ENCODE measurements at places on chromosomes 2 and 18.

DNA sequence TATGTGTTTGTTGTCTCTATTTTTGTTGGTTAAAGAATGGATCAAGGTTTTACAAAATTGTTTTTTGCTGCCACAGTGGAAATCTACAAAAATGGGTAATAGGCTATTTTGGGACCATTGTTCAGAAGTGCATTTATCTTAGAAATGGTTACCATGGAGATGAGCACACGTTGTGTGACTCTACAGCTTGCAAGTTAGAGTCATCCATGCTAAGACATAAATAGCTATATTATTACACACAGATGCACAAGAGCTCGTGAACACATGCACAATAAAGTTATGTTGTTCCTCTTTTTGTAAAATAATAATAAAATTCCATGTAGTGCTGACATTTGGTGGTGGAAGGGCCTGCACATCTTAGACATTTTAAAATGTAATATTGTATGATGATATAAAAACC is 15.5 kb upstream of the DUSP19 start:
- H3K36me3 ChIP-seq, result no peaks in the 10 kb centered on the region
- H3K27ac ChIP-seq, result no peak overlapping the region
- peaks cover 2% of the 10 kb centered on the region for H3K27me3 ChIP-seq
- H3K4me3 ChIP-seq, result no peak overlapping the region
- no peak for DNase-seq

- H3K4me3 ChIP-seq, result no peak overlapping the region
- no peak for DNase-seq
- peaks cover 12% of the 10 kb centered on the region for H3K36me3 ChIP-seq
- H3K27ac ChIP-seq, result no peak overlapping the region
Measured at GRCh38 chr2:237742614-237743013, 56.0 kb upstream of the RBM44 start.

- H3K4me1 ChIP-seq, result no peaks in the 10 kb centered on the region
- H3K27me3 ChIP-seq, result no peaks in the 10 kb centered on the region
- DNase-seq, result no peak
- no peak overlapping the region for H3K4me3 ChIP-seq
- no peak overlapping the region for H3K27ac ChIP-seq
Measured at GRCh38 chr2:198901894-198902293, 555.8 kb downstream of the SATB2 start.

DNA sequence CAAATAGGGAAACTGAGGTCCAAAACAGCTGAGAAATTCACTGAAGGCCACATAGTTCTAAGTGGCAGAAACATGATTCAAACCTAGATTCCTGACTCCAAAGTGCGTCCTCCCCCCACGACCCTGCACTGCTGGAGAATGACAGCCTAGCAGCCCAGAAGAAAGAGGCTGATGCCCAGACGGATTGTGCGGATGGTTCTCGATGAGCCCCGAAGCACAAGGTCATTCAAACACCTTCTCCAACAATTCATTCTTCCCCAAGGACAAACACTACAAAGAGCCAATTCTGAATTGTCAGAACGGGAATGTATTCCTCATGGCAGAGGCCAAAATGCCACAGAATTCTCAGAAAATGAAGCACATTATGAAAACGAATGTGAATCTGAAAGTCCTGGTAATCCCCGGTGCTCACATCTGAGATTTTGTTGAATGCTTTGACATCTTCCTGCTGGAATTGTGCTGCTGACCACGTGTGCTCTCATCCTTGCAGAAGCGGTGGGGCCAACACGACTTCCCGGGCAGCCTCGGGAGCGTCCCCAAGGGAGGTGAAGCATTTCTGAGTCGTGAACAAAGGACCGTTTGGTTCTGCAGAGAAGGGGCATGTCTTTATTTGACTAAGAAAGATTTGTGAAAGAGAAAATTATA is 337.0 kb downstream of the EIPR1 start:
- no peak for DNase-seq
- H3K36me3 ChIP-seq, result peaks cover 5% of the 10 kb centered on the region
- H3K4me1 ChIP-seq, result no peaks in the 10 kb centered on the region
- peaks cover 7% of the 10 kb centered on the region for H3K27me3 ChIP-seq
- H3K27ac ChIP-seq, result no peak overlapping the region

DNA sequence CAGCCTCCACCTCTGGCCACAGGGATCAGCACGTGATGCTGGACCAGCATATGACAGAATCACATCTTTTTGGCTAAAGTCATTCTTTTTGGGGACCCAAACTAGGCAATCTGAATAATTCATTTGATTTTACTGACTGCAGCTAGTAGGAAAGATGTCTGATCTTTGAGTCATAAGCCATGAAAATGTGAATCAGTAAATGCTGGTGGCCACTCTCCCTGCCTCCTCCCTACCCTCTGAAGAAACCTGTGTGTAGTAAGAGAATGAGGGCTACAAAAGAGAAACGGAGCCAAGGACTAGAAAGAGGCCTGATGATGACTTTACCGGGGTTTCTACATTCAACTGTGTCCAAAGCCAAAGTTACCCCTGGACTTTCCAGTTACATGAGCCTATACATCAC is 10.1 kb upstream of the LRPPRC start:
- H3K4me3 ChIP-seq, result no peak overlapping the region
- H3K4me1 ChIP-seq, result peaks cover 17% of the 10 kb centered on the region
- peaks cover 1% of the 10 kb centered on the region for H3K27me3 ChIP-seq
- no peak overlapping the region for H3K27ac ChIP-seq
- no peaks in the 10 kb centered on the region for H3K36me3 ChIP-seq
- DNase-seq, result no peak

GRCh38 chr2:69138247-69138772 is 125.3 kb downstream of the ANTXR1 start:
- H3K36me3 ChIP-seq, result no peaks in the 10 kb centered on the region
- H3K4me3 ChIP-seq, result no peak overlapping the region
- H3K27ac ChIP-seq, result no peak overlapping the region
- no peaks in the 10 kb centered on the region for H3K4me1 ChIP-seq
- DNase-seq, result no peak

- no peaks in the 10 kb centered on the region for H3K36me3 ChIP-seq
- H3K4me3 ChIP-seq, result no peak overlapping the region
- DNase-seq, result no peak
- peaks cover 10% of the 10 kb centered on the region for H3K4me1 ChIP-seq
- no peak overlapping the region for H3K27ac ChIP-seq
Measured at GRCh38 chr18:51229328-51229727, 31.8 kb upstream of the MEX3C start.

GRCh38 chr18:13244135-13244534 is 25.6 kb downstream of the LDLRAD4 start:
- H3K27ac ChIP-seq, result no peak overlapping the region
- no peaks in the 10 kb centered on the region for H3K4me1 ChIP-seq
- no peak for DNase-seq
- H3K27me3 ChIP-seq, result no peaks in the 10 kb centered on the region

- DNase-seq, result no peak
- no peaks in the 10 kb centered on the region for H3K27me3 ChIP-seq
- H3K4me3 ChIP-seq, result no peak overlapping the region
- H3K36me3 ChIP-seq, result no peaks in the 10 kb centered on the region
- H3K4me1 ChIP-seq, result no peaks in the 10 kb centered on the region
Measured at GRCh38 chr2:41033127-41033526, 581.2 kb upstream of the SLC8A1 start.

DNA sequence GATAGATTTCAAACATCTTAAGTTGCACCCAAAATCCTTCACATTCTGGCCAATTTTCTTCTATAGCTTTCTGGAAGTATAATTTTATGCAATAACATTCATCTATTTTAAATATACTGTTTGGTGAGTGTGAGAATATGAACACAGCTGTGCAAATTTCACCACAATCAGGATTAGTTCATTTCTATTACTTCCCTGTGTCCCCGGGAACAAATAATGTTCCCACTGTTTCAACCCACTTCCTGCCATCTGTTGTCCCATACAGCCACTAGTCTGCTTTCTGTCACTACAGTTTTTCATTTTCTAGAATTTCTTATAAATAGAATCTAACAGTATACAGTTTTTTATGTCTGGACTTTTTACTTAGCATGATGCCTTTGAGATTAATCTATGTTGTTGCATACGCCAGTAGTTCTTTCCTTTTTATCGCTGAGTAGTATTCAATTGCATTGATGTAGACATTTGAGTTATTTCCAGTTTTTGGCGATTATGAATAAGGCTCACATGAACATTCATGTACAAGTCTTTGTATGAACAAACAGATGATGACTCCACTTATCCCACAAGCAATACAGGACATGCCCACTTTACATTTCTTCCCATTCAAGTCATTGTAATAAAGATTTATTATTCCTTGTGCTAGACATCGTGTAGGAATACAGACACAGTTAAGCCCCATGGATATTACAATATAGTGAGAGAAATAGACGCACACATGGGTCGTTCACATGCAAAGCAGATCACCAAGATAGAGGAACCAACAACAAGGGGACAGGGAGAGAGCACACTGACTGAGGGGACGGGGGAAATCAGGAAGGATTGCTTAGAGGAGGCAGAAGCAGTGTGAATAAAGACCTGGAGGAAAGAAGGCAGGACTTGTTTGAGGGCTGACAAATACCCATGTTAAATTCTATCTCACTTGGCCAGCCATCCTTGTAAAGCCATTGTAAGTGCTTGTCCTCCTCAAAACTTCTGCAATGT is 72.9 kb upstream of the PAX8 start:
- H3K27me3 ChIP-seq, result no peaks in the 10 kb centered on the region
- H3K27ac ChIP-seq, result no peak overlapping the region
- peaks cover 32% of the 10 kb centered on the region for H3K4me1 ChIP-seq

DNA sequence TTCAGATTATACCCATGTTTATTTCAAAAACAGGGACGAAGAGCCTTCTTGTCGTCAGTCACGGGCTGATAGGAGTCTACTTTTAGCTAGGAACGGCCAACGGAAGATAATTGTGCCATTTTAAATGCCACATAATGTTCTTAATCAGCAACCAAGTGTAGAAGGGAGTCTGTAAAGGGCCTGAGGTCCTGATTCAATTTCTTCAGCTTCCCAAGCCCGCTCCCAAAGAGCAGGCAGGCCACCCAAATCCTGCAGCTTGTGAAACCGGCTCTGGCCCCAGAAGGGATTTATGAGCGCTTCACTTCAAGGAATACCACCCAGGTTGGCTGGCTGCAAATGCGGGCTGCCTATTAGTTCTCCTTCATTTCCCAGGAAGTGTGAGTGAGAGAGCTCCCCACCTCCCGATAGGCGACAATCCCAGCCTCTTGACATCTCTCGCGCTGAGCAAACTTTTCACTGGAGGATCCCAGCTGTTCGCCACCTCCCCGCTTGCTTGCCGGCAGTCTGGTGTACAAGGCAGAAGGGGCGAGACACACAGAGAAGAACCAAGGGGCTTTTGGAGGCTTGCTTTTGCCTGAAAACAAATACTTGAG is 272.9 kb downstream of the CDH20 start:
- peak; percentile 21 for DNase-seq
- peak overlapping the region; percentile 70 for H3K4me3 ChIP-seq
- peaks cover 11% of the 10 kb centered on the region for H3K36me3 ChIP-seq
- no peaks in the 10 kb centered on the region for H3K27me3 ChIP-seq
- H3K4me1 ChIP-seq, result peaks cover 46% of the 10 kb centered on the region
- H3K27ac ChIP-seq, result peak overlapping the region; percentile 99

GRCh38 chr18:51563396-51563795 is 365.9 kb upstream of the MEX3C start:
- peaks cover 25% of the 10 kb centered on the region for H3K4me1 ChIP-seq
- H3K4me3 ChIP-seq, result no peak overlapping the region
- no peak for DNase-seq
- peaks cover 9% of the 10 kb centered on the region for H3K27me3 ChIP-seq
